ENCODE measurements at places on chromosomes 7 and 10.

GRCh38 chr10:128072941-128073645, 53.1 kb downstream of the MKI67 start:
- no peak for DNase-seq

GRCh38 chr10:3137958-3138726, 34.4 kb downstream of the PITRM1 start:
- DNase-seq, result no peak

DNA sequence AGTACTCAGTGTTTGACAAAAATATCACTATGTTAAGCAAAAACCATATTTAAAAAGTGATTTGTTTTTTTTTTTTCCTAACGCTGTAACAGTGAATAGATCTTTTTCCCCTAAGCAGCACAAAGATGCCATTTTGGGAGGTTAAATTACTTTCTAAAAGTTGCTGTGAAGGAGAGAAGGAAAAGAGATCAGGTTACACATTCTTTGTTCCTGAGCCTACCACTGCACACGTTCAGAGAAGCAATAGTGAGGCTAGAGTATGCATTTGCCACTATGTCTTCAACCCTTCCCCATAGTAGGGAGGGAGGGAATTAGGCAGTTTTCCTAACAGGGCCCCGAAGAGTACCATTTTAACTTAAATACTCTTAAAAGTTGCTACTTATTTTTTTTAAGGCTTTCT, 38.9 kb downstream of the BMPR1A start:
- DNase-seq, result peak; percentile 49

- no peak for DNase-seq
Measured at GRCh38 chr10:75553550-75553949, 122.1 kb downstream of the LRMDA start.

GRCh38 chr7:24972166-24972477, 7.9 kb downstream of the OSBPL3 start:
- DNase-seq, result no peak

- no peak for DNase-seq
Measured at GRCh38 chr7:2941216-2941859, 97.2 kb upstream of the GNA12 start.

GRCh38 chr10:110744782-110745181, 100.6 kb downstream of the RBM20 start:
- DNase-seq, result no peak

Measured in H7 (cell line).